Psoas muscle (tissue), 8 donors: ENCODE measurements at places on chromosomes 4 and X.

- H3K36me3 ChIP-seq: no peaks in the 10 kb centered on the region
- H3K4me3 ChIP-seq: no peak overlapping the region
- no peaks in the 10 kb centered on the region for H3K4me1 ChIP-seq
- H3K27ac ChIP-seq: no peak overlapping the region
- H3K27me3 ChIP-seq: no peaks in the 10 kb centered on the region
- no peak for DNase-seq
Observed at GRCh38 chr4:137861682-137862081, 329.4 kb upstream of the PCDH18 start.

DNA sequence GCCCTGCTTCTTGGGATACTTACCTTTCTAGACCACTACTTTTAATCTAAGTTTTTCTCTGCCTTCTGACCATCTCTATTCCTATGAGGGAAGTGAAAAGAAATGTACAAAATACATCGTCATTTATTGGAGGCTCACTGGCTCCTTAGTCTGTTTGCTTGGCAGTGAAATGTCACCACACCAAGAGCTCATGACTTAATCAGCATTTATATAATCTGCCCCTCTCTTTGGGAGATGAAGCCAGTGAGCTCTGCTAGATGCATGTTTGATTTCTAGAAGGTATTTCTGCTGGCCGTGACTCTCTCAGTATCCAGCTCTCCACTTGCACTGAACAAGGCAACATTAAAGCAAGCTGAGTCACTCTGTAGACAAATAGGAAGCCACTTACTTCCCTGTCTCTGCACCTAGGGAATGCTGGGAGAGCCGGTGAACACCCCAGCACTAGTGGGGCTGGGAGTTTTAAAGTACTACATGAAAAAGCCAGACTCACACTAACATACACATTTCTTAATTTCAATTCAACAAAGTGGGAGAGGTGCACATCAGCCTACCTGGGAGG lies 79.1 kb downstream of the MID1IP1 start:
- no peaks in the 10 kb centered on the region for H3K36me3 ChIP-seq
- no peak for DNase-seq
- peak overlapping the region; percentile 59 for H3K27ac ChIP-seq
- no peaks in the 10 kb centered on the region for H3K27me3 ChIP-seq
- no peak overlapping the region for H3K4me3 ChIP-seq
- H3K4me1 ChIP-seq: peaks cover 13% of the 10 kb centered on the region

- H3K4me3 ChIP-seq: no peak overlapping the region
- H3K4me1 ChIP-seq: no peaks in the 10 kb centered on the region
- no peaks in the 10 kb centered on the region for H3K27me3 ChIP-seq
- no peaks in the 10 kb centered on the region for H3K36me3 ChIP-seq
- H3K27ac ChIP-seq: no peak overlapping the region
Observed at GRCh38 chr4:36224972-36225903, 19.1 kb downstream of the ARAP2 start.

GRCh38 chr4:18319431-18319830 lies 297.9 kb upstream of the LCORL start:
- DNase-seq: no peak
- no peaks in the 10 kb centered on the region for H3K4me1 ChIP-seq
- H3K27ac ChIP-seq: no peak overlapping the region

GRCh38 chrX:110145311-110145710 lies 142.4 kb downstream of the TMEM164 start:
- peak overlapping the region; percentile 49 for H3K27ac ChIP-seq
- H3K27me3 ChIP-seq: peaks cover 8% of the 10 kb centered on the region
- no peak for DNase-seq
- peaks cover 17% of the 10 kb centered on the region for H3K4me1 ChIP-seq

GRCh38 chr4:7897811-7898210 lies 41.9 kb downstream of the AFAP1 start:
- H3K4me3 ChIP-seq: no peak overlapping the region
- H3K4me1 ChIP-seq: no peaks in the 10 kb centered on the region
- DNase-seq: no peak
- peaks cover under 1% of the 10 kb centered on the region for H3K27me3 ChIP-seq
- no peaks in the 10 kb centered on the region for H3K36me3 ChIP-seq
- H3K27ac ChIP-seq: no peak overlapping the region

DNA sequence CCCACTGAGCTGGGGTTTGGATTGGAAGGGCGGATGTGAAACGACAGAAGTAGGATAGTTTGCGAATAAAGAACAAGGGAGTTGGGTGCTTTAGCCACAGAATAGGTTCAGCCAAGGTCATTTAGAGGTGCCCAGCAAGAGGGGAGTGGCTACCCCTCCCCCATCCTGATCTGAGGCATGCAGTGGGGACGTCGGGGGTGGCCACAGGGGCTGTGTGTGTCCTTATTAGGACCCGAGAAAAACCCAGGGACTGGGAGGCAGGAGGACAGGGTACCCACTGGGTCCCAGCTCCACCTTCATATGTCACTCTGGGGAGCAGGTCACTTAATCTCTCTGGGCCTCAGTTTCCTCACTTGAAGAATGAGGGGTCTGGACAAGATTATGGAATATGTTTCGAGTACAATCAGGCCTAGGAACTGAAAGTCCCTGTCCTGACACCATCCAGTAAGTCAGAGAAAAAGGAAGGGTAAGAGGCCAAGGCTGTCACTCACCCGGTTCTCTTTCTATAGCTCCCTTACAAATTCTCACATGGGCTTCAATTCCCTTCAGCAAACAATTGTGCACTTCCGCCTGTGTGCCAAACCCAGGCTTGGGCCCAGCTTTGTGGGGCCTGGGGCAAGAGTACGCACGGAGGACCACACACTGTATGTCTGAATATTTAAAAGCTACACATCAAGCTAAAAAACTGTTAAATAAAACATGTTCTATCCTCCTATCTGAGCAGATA lies 4.2 kb upstream of the NYX start:
- DNase-seq: no peak
- H3K36me3 ChIP-seq: no peaks in the 10 kb centered on the region
- peak overlapping the region; percentile 54 for H3K4me3 ChIP-seq
- no peaks in the 10 kb centered on the region for H3K27me3 ChIP-seq
- H3K4me1 ChIP-seq: no peaks in the 10 kb centered on the region

GRCh38 chr4:159347813-159348212 lies 244.9 kb downstream of the RAPGEF2 start:
- H3K4me3 ChIP-seq: no peak overlapping the region
- peaks cover 5% of the 10 kb centered on the region for H3K4me1 ChIP-seq
- peaks cover 7% of the 10 kb centered on the region for H3K36me3 ChIP-seq
- H3K27ac ChIP-seq: no peak overlapping the region
- no peak for DNase-seq

- no peaks in the 10 kb centered on the region for H3K36me3 ChIP-seq
- no peak overlapping the region for H3K27ac ChIP-seq
- DNase-seq: no peak
- H3K4me1 ChIP-seq: no peaks in the 10 kb centered on the region
- no peaks in the 10 kb centered on the region for H3K27me3 ChIP-seq
Observed at GRCh38 chr4:113945906-113946305, 33.5 kb downstream of the ARSJ start.

DNA sequence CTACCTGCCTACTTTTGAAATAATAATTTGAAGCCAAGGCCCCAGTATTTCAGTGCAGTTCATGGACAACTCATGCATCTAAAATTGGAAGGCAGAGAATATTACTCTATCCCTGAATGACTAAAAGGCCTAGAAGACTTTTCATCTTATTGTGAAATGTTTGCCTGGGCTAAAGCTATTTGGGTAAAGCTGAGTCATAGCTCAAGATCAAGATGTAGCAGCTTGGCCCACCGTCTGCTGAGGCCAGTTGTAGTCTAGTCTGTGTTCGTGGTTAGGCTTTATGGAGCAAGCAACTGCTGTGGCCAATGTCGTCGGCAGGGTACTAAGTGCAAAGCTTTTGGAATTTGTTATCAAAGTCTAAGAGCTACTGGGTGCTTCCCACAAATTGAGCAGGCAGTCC lies 929.1 kb downstream of the RAB28 start:
- no peaks in the 10 kb centered on the region for H3K27me3 ChIP-seq
- H3K4me3 ChIP-seq: no peak overlapping the region
- no peaks in the 10 kb centered on the region for H3K36me3 ChIP-seq
- no peak for DNase-seq

GRCh38 chr4:3821580-3822229 lies 55.5 kb downstream of the ADRA2C start:
- no peaks in the 10 kb centered on the region for H3K36me3 ChIP-seq
- H3K4me1 ChIP-seq: no peaks in the 10 kb centered on the region
- H3K4me3 ChIP-seq: no peak overlapping the region
- DNase-seq: no peak

- no peak for DNase-seq
- no peaks in the 10 kb centered on the region for H3K4me1 ChIP-seq
- no peaks in the 10 kb centered on the region for H3K36me3 ChIP-seq
- no peak overlapping the region for H3K4me3 ChIP-seq
- H3K27me3 ChIP-seq: no peaks in the 10 kb centered on the region
Observed at GRCh38 chr4:163048447-163048846, 118.2 kb downstream of the NAF1 start.

- H3K4me3 ChIP-seq: peak overlapping the region; percentile 86
- H3K36me3 ChIP-seq: no peaks in the 10 kb centered on the region
- H3K27me3 ChIP-seq: no peaks in the 10 kb centered on the region
- H3K4me1 ChIP-seq: peaks cover 10% of the 10 kb centered on the region
- H3K27ac ChIP-seq: peak overlapping the region; percentile 74
Observed at GRCh38 chr4:71186566-71187403, 152.0 kb upstream of the SLC4A4 start.

- no peak for DNase-seq
- H3K4me1 ChIP-seq: no peaks in the 10 kb centered on the region
- H3K27ac ChIP-seq: no peak overlapping the region
- H3K27me3 ChIP-seq: peaks cover 2% of the 10 kb centered on the region
- no peaks in the 10 kb centered on the region for H3K36me3 ChIP-seq
Observed at GRCh38 chr4:93461541-93461940, 367.0 kb upstream of the ATOH1 start.

DNA sequence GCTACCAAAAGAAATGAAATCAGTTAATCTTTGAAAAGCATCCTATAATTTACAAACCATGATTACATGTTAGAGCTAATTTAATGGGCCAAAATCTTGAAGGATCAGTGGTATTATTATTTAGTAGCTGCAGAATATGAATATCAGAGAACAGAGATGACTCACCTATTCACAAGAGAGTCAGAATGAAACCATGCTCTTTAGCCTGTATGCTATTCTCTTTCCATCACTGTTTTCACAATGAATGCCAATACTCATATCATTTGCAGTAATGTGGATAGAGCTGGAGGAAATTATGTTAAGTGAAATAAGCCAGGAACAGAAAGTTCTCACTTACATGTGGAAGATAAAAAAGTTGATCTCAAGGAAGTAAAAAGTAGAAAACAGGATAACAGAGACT lies 414.1 kb downstream of the CENPC start:
- H3K4me1 ChIP-seq: no peaks in the 10 kb centered on the region
- H3K4me3 ChIP-seq: no peak overlapping the region
- H3K27me3 ChIP-seq: no peaks in the 10 kb centered on the region
- H3K36me3 ChIP-seq: no peaks in the 10 kb centered on the region

DNA sequence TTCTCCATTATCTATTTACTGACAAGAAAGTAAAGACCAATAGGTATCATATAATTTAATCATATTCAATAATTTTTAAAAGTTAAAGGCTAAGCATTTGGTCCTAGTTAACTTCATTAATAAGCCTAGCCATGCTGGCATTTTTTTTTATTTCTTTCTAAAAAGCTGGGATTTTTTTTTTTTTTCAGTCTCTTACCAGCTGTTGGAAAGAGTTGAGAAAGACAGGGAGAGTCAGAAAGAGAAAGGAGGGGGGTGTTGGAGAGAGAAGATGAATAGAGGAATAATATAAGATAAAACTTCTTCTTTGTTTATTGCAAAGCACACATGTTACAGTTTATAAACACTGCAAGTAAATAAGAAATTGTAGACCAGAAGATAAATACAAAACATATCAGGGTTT lies 5.9 kb upstream of the NR3C2 start:
- no peaks in the 10 kb centered on the region for H3K27me3 ChIP-seq
- peak overlapping the region; percentile 46 for H3K27ac ChIP-seq
- peaks cover 12% of the 10 kb centered on the region for H3K4me1 ChIP-seq
- H3K36me3 ChIP-seq: no peaks in the 10 kb centered on the region
- no peak for DNase-seq

DNA sequence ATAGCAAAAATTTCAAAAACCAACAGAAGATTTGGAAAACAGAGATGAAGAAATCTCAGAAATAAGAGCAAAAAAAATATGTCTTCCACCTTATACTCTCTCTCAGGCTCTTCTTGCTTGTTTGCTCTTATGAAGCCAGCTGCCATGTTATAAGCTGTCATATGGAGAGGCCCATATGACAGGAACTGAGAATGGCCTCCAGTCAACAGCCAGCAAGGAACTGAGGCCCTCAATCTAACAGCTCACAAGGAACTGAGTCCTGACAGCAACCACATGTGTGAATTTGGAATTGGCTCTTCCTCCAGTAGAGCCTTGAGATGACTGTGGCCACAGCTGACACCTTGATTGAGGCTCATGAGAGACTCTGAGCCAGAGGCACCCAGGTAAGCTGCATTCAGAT lies 51.3 kb upstream of the MAOA start:
- no peak overlapping the region for H3K4me3 ChIP-seq
- H3K36me3 ChIP-seq: no peaks in the 10 kb centered on the region
- H3K27me3 ChIP-seq: no peaks in the 10 kb centered on the region
- no peak overlapping the region for H3K27ac ChIP-seq

DNA sequence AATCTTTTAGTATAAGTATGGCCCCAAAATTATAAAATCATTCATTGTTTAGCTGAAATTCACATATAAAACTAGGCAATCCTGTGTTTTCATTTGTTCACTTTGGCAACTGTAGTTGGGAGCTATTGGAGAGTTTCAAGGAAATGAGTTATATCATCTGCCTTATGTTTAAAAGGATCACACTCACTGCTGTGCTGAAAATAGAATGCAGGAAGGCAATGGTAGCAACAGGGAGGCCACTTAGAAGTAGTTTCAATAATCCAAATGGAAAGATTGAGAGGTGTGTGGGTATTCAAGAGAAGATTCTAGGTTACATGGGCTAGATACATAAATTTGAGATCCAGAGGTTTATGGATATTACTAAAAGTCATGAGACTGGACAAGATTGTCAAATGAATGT lies 184.9 kb downstream of the PDGFC start:
- no peaks in the 10 kb centered on the region for H3K36me3 ChIP-seq
- H3K4me1 ChIP-seq: peaks cover 5% of the 10 kb centered on the region
- H3K27me3 ChIP-seq: no peaks in the 10 kb centered on the region
- H3K4me3 ChIP-seq: no peak overlapping the region

DNA sequence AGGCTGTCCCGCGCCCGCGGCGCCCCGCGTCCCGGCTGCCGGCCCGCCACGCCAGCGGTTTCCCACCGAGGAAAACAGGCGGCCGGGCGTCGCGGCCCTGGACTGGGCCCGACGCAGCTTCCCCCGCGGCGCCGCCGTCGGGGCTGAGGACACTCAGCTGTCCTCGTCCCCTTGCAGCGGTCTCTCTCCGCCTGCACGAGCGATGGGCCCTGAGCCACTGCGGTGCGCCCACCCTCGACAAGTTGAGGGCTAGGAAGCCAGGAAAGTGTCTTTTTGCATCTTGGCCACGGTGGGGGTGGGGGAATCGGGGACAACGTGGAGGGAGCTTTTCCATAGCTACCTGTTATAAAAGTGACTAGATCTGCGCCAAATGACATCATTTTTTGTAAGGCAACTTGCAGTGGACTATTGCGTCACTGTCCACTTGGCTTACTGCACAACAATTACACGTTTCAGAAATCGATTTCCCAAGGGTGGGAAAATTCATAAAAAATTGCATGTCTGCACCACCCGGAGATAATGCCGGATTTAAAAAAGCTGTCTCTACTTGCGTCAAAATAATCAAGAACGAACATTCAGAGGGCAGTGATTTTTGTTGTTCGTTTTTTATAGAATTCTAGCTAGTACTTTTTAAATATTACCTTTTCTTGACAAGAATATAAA lies 1.1 kb downstream of the KLHL15 start:
- no peaks in the 10 kb centered on the region for H3K36me3 ChIP-seq
- peak overlapping the region; percentile 92 for H3K27ac ChIP-seq
- no peaks in the 10 kb centered on the region for H3K27me3 ChIP-seq
- no peaks in the 10 kb centered on the region for H3K4me1 ChIP-seq
- H3K4me3 ChIP-seq: peak overlapping the region; percentile 85
